ENCODE measurements at places on chromosomes 3 and 15.

- no peak for DNase-seq
Observed at GRCh38 chr15:57726411-57726810, 19.9 kb downstream of the POLR2M start.

- no peak for DNase-seq
Observed at GRCh38 chr3:37886395-37886794, 24.7 kb downstream of the CTDSPL start.

DNA sequence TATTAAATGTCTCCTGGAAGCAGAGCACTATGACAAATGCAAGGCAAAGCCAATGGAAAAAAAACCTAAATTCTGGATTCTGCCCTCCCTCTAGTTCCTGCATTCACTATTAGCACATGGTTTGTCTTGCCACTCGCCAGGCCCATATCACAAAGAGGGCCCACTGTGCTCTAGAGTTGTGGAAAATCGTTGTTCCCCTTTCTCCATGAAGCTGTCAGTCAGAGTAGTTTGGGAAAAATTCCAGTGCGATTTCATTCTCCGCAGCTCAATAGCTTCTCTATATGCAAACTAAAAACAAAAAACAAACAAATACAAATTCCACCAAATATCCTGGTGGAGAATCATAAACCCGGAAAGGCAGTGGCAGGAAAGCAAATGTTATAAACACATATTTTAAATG is 77.3 kb downstream of the RORA start:
- DNase-seq, result no peak

DNA sequence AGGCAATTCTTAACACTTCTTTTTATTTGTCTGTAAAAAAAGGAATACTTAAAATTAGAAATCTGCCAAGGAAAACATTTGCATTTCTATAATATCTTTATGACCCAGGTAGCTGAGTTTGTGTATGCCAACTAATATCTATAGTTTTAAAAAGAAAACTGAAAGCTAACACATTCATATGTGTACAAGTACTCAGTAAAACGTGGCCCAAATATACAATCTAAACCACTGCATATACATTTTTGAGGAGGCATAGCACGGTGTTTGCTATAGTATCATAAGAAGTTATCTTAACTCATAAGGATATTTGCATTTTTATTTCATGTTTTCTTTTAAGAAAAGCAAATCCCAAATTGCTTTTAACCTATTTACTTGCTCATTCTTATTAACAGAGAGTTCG is 172.7 kb downstream of the ZBTB20 start:
- DNase-seq, result no peak

GRCh38 chr3:40404591-40405198 is 17.7 kb downstream of the ENTPD3 start:
- no peak for DNase-seq

DNA sequence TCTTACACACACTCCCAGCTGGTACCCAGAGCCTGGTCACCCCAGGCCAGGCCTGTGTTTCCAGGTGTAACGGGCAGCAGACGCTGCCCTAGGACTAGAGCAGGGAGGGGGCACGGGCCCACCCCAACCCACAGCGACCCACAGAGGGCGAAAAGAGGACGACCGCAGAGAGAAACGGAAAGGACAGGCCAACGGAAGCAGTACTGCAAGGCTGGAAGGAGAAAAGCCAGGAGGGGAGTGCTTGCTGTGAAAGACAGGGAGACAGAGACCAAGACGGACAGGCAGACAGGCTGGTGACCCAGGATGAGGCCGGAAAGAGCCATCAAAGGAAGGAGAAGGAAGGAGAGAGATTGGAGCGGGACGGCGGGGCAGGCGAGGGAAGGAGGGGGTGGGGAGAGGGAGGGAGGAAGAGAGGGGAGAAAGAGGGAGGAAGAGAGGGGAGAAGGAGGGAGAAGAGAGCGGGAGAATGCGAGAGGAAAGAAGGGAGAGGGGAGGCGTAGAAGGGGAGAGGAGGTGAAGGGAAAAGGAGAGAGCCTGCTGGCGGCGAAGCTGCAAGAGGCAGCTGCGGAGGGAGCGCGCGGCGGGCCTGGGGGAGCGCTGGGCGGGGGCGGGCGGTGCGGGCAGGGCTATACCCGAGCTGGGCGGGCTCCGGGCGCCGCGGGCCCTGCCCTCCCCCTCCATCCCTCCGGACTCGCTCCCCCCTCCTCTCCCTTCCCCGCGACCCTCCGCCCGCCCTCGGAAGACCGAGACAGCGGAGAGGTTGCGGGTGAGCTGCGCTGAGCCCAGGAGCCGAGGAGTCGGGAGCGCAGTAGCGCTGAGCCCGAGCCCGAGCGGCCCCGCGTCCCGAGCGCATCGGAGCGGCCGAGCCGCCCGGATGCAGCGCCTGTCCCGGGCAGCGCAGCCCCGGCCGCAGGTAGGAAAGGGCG is at the start of gene SLC6A1:
TSS of gene SLC6A1 (plus strand) at position 732 of the 926 bp plus-strand sequence. CDS start 24,464 bp downstream, outside the sequence.
- DNase-seq, result no peak

GRCh38 chr3:40557575-40558161 is 32.9 kb downstream of the ZNF621 start:
- no peak for DNase-seq

- DNase-seq, result no peak
Observed at GRCh38 chr3:40846451-40846850, 321.7 kb downstream of the ZNF621 start.

GRCh38 chr15:78507831-78508160 is 419 bp downstream of the HYKK start:
- DNase-seq, result no peak

DNA sequence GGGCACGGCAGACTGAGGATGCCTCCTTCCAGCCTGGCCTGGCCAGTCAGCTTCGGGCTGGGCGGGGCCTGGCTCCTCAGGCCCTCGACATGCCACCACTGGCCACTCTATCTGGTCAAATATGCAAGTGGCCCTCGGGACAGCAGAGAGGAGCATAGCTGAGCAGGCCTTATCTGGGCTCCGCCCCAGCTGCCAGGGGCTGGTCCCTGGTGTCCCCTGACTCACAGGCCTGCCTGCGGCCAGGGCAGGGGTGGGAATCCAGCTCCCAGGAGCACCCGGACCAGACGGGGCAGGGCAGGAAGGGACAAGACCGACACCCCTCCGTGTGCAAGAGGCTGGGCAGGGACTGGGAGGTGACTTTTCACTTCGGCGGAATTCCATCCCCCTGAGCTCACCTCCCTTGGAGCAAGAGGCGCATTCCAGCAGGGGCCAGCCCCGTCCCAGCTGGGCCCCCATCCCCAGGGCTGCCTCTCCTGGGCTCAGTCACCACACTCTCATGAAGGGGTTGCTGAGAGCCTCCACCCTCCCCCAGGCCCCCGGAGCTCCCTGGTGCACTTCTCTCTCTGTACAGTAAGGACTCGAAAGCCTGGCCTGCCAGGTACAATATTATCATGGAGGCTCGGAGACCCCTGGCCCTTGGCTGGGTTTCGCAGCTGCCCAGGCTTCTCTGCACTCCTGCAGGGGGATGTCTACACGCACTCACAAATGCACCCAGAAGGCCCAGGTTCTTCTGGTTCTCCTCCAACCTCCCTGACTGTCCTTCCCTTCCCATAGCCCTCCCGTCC is 29.5 kb downstream of the WNT7A start:
- no peak for DNase-seq

GRCh38 chr15:53586799-53587198 is 172.7 kb downstream of the WDR72 start:
- DNase-seq, result no peak

GRCh38 chr3:194315088-194315964 is 35.8 kb downstream of the CPN2 start:
- DNase-seq, result no peak

GRCh38 chr3:3675801-3676200 is 123.4 kb upstream of the LRRN1 start:
- no peak for DNase-seq

DNA sequence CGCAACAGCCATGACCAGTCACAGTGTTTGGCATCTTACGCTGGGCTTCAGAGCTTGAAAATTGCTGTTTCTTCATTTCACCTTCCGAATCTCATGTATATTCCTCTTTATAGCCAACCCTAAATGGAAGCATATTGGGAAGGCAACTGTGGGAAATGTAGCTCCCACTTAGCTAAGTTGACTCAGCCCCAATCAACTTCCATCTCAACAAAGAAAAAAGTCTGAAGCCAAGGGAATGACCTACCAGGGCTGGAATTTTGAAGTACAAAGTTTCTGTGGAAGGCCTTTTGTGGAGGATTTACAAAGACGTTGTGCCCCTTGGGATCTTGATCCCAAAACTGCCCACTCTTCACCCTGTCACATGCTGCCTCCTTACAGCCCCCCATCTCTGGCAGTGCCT is 85.2 kb upstream of the OXTR start:
- DNase-seq, result no peak

- DNase-seq, result no peak
Observed at GRCh38 chr3:186772701-186773417, 10.5 kb upstream of the EIF4A2 start.

DNA sequence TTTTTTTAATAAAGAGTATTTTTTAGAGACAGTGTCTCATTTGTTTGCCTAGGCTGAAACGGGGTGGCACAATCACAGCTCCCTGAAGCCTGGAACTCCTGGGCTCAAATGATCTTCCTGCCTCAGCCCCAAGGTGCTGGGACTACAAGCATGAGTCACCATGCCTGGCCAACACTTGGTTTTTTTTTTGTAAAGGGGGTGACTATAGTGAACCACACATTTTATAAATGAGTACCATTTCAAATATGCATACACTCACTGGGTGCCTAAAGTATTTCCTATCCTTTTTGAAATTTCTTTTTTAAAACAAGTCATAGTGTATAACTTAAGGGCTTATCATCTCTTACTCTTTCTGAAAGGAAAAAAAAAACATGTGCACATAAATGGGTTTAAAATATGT is 325.2 kb upstream of the MEIS2 start:
- DNase-seq, result no peak

DNA sequence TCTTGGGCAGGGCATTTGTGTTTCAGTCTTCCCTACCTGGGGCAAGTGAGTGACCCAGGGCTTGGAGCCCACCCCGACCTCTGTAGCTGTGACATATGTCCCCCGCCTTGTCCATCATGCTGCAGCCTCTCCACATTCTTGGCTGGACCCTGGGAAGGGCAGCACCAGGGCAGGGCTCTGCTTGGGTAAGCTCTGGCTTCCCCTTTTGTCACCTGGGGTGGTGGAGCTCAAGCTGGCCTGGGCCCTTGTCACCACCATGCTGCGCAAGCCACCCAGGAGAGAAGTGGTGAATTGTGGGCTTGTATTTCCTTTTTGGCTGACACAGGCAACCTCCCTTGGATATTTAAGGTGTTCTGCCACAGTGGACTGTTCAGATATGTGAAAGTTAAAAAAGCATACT is 29.3 kb downstream of the SPSB4 start:
- DNase-seq, result no peak

DNA sequence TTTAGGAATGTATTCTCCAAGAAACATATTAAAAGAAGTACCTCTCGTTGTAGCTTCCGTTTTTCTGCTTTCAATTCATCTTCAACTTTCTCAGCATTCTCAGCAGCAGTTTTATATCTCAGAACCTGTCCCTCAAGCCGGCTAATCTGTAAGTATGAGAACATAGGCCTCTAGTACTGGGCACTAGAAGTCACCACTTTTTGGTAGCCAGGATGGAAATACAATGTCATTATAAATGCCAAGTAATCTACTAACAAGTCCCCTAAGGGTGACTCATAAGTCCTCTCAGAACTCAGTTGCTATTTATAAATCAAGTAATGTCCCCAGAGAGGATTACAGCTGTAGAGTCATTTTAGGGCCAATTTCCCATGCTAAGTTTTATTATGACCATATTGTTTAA is 61.1 kb downstream of the MLH1 start:
- DNase-seq, result no peak

DNA sequence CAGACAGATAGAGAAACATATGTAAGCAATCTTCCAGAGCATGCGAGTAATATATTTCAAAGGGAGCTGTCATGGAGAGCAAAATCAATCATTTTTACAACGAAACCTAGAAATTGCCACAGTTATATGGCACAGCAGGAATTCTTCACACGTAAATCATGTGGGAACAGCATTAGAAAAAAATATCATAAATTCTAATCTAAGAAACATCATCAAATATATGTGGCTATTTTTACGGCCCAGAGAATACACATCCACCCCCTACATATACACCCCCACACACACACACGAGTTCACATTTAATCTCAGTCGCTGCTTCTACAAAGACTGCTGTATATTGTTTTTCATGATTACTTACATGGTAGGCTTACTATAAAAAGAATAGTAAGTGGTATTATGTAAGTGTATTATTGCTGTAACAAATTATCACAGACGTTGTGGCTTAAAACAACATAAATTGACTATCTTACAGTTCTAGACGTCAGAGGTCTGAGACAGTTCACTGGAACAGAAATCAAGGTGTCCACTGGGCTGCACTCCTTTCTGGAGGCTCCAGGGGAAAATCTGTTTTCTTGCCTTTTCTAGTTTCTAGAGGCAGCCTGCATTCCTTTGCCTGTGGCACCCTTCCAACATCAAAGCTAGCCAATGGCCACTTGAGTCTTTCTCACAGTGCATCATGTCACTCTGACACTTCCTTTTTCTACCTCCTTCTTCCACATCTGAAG is 363.3 kb downstream of the ULK4 start:
- DNase-seq, result no peak

DNA sequence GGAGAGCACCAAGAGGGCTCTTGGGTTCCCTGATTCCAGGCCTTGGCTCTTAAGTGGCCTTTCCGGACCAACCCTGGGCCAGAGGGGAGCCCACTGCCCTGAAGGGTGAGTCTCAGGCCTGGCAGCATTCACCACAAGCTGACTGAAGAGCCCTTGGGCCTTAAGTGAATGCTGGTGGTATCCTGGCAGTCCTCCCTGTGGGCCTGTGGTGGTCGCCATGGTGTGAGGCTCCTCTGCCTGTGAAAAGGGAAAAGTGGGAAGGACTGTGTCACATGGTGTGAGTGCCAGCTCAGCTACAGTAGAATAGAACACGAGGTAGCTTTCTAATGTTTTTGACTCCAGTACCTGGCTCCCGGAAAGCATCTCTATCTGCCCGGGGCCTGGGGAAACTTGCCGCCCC is 15.3 kb downstream of the CHDH start:
- no peak for DNase-seq

DNA sequence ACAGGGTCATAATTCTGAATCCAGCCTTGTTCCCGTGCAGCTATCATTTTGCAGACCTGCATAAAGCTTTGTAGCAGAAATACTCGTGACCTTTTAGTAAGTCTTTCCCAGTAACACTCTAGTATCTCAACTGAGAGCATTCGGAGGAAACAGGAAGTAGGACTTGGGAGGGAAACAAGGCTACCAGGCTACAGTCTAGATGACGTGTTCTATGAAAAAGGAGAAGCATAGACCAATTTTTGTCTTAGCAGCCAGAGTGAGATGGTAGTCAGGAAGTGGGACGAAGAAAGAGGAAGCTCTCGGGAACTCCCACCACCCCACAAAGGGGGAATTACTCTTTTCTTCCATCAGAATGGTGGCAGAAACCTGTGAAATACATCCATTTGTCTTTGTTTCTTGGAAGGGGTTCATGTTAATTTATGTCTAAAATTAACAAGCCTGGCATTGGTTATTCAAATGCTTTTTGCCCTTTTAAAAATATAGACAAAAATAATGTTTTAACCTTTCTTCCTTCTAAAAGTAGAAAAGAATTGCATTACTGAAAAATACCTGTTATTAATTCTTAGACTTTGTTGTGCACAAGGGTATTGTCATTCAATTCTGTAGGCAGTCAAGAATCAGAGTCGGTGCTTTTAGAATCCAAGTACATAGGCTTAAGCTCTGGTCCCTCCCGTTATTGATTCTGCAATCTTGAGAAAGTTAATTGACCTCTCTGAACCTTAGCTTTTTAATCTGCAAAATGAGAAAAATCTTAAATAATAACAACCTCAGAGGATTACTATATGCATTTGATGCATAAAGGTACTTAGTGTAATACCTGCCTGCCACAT is 1.6 kb upstream of the SUCNR1 start:
- DNase-seq, result no peak

GRCh38 chr3:146249921-146250320 is 984 bp downstream of the PLSCR4 start:
- DNase-seq, result no peak

GRCh38 chr3:4642611-4643010 is 149.5 kb downstream of the ITPR1 start:
- peak; percentile 15 for DNase-seq
